ENCODE measurements at places on chromosomes 7 and 10.

DNA sequence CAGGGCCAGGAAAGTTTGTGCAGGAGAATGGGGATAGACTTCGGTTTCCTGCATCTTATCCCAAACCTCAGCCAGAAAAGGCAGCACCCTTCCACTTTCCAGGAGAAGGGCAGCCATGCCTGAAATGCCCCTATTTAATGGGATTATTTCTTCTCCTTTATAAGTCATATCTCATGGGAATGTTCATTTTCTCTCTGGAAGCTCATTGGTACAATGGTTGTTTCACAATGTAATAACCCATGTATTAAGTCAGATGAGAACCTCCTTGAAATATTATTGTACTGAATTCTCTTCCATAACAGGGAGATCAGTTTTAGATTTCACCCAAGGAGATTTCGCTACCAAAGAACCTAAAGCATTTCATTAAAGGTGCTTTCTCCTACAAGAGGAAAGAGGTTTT, 457.5 kb downstream of the KCNMA1 start:
- no peak for DNase-seq

- no peak for DNase-seq
These were observed 62.4 kb downstream of the COA1 start for GRCh38 chr7:43666938-43667337.

GRCh38 chr10:10128387-10128786, 889.3 kb upstream of the CELF2 start:
- no peak for DNase-seq

GRCh38 chr10:55002420-55002819, 201.4 kb upstream of the PCDH15 start:
- no peak for DNase-seq

GRCh38 chr10:12966067-12966466, 35.4 kb downstream of the CCDC3 start:
- no peak for DNase-seq

DNA sequence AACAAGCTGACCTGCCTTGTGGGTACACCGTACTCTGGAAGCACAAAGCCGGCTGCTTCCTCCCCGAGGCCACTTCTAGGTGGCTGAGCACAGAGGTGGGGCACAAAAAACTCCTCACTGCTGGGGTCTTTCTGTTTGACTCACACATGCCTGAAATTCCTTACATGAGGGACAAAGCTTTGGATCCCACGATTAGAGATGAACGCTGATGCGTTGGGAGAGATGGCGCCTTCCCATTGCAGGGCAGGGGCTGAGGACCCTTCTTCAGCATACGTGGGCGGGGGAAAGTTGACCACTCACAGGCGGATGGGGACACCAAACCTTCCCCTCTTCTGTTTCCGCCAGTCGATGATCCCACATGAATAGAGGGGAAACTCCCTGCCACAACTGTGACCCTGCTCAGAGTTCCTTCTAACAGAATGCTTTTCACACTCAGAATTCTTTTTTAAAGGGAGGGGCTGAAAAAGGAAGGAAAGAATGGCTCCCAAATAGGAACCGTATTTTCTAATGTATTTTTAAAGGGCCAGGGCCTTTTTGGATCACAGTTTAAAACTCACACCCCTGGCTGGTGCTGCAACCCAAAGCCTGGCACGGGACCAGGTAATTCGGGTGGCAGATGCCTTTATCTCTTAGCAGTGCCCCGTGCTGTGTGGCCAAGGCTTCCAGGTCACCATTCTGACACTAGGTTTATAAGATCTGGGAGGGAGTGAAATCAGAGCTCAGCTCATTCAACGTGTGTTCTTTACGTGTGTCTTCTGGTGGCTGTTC, 134.0 kb downstream of the PRKAG2 start:
- DNase-seq: no peak

GRCh38 chr7:143892527-143893300, 9.3 kb downstream of the TCAF1 start:
- DNase-seq: no peak

DNA sequence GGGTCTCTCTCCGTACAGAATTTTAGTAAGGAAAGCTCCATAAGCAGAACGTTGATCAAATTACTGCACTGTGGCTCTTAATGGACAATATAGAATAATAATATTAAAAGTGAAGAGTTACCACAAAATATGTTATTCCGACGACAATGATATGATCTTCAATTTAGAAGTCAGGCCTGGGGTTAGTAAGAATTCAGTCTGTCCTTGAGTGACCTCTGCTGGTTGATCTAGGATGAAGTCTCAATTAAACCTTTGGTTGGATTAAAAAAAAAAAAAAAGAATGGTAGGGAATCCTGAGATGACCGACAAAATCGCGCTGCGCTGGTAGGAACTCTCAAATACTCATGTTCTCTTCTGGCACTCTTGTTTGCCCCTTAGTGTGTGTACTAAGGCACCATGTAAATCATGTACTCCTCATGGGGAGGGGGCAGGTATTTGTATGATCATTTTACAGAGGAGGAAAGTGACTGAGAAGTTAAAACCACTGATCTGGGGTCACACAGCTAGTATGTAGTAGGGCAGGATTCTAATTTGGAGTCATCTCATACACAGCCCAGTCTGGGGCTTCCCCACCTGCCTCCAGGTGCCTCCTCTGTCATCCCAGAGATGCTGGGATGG, 161.3 kb upstream of the NPVF start:
- no peak for DNase-seq

GRCh38 chr10:5927306-5927705, 37.3 kb downstream of the FBH1 start:
- no peak for DNase-seq

GRCh38 chr10:68598978-68599770, 39.0 kb downstream of the TET1 start:
- DNase-seq: no peak

DNA sequence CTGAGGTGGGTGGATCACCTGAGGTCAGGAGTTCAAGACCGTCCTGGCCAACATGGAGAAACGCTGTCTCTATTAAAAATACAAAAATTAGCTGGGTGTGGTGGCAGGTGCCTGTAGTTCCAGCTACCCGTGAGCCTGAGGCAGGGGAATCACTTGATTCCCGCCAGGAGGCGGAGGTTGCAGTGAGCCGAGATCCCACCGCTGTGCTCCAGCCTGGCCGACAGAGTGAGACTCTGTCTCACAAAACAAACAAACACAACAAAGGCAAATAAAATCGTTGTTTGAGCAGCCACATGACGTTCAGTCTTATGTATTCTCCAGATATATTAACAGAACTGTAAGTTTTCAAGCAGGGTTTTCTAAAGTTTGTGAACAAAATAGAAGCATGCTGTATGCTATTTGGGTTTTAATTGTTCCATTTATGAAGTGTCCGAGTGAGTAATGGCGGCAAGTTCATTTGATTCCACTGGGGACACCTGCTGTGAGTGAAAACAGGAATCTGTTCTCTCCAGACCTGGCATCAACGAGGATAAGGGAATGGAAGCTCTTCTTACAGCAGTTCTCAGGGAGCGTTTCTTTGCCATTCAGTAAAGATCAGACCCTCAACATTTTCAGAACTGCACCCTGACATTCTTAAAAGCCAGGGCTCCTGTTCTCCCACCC, 122.5 kb upstream of the PITRM1 start:
- no peak for DNase-seq

- DNase-seq: no peak
These were observed 203.0 kb downstream of the KCND2 start for GRCh38 chr7:120475994-120476393.
